ENCODE measurements at places on chromosomes 7 and 10.
A peak's percentile ranks its signal among the peaks of the same experiment; 100 is the strongest.

- DNase-seq = no peak
These were observed 125.0 kb downstream of the TEX36 start for GRCh38 chr10:125557801-125558505.

DNA sequence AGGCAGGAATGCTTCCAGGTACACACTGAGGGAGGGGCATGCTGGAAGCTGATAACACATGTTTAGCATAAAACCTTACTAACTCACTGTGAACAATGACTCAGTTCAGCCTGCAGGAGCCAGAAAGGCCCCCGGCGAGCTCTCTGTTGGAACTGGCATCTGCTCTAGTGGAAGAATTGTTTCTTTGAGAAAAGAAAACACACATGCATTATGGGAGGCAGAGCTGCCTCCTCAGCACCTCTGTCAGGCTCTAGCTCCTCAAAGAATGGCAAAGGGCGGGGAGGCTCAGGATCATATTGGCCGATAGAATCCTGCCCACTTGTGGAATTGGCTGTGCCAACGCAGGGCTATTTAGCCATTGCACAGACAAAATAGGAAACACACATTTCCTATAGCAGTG, 338.3 kb downstream of the CXCL12 start:
- no peak for DNase-seq

GRCh38 chr10:53638006-53638405, 865.4 kb upstream of the MBL2 start:
- no peak for DNase-seq

DNA sequence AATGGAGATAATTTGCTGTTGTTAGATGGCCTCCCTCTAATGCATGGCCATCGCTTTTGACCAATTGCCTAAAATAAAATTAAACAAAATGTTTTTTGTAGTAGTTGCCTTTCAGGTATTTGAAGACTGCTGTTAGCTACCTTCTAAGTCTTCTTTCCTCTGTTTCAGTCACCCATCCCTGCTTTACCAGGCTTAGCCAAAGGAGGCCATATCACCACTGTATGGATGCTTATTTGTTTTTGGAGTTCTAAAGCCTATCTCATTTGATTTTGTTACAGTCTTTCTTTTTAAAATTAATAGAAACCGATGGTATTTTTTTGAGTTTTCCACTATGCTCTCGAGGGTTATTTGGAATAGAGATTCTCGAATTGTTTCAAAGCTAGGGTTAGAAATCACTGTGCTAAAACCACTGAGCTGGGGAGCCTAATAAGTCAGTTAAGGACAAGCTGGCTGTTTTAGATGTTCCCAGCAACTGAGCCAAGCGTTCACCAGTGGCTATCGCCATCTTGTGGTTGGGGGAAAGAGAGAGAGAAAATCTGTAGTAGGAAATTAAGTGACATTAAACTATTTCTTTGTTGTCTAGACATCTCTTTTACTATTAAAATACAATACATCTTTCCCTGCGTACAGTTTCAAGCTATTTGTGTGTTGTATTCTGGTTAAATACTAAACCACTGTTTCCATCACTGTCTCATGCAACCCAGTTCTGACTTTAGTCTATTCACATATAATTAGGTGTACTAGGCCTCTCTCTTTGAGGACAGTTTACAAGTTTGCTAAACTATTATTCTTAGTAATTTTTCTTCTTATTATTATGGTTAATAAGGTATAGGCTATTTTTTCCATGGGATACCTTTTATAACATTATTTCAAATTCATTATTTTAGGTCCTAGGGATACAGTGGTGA, 52.2 kb downstream of the GPR158 start:
- DNase-seq = peak; percentile 71

DNA sequence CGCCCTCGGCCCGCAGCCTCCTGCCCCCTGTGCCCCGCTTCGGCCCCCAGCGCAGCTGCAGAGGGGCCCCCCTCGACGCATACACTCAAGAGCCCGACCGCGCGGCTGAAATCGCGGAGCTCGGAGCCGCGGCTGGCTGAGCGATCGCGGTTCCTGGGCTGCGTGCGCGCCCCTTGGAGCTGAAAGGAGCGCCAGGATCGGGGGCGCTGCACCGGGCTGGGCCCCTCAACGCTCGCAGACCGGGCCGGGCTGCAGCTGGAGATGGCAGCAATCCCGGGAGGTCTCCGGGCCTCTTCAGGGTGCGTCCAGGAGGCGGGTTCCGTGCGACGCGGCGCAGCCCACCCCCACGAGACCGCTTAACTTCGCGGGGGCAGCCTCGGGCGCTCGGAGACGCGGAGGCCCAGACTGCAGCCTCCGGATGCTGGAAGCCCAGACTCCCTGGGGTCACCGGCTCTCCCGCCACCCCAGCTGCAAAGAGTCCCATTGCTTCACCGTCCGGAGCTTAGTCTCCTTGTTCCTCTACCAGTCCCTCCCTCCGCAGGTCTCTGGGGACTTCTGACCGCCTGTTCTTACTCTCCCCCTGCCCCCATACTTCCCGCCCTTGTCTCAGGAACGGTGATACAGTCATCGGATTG, 73.0 kb upstream of the LRRC4 start:
- peak; percentile 65 for DNase-seq

GRCh38 chr7:30450983-30451497, 27.5 kb downstream of the NOD1 start:
- no peak for DNase-seq

GRCh38 chr10:130261306-130261705, 125.1 kb downstream of the GLRX3 start:
- no peak for DNase-seq

- no peak for DNase-seq
These were observed 68.4 kb downstream of the TCERG1L start for GRCh38 chr10:131243076-131243475.

DNA sequence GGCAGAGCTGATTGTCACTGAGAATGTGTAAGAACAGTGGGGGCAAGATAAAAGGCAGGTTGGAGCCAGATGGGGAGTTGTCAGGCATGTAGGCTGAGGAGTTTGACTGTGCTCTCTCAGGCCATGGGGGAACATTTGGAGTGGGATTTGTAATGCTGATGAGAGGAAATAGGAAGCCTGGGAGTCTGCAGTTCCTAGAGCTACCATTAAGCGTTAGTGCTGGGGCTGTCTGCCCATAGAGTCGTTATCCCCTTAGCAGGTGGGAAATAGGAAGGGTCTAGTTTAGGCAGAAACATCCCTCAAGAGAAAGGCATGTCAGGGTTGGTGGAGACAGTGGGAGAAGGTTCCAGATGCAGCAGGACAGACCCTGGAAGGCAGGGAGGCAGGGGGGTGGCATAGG, 75.5 kb downstream of the RPS24 start:
- no peak for DNase-seq

GRCh38 chr10:33735464-33735923, 401.0 kb upstream of the NRP1 start:
- no peak for DNase-seq

GRCh38 chr10:125114761-125115391, 45.5 kb downstream of the CTBP2 start:
- DNase-seq = no peak

DNA sequence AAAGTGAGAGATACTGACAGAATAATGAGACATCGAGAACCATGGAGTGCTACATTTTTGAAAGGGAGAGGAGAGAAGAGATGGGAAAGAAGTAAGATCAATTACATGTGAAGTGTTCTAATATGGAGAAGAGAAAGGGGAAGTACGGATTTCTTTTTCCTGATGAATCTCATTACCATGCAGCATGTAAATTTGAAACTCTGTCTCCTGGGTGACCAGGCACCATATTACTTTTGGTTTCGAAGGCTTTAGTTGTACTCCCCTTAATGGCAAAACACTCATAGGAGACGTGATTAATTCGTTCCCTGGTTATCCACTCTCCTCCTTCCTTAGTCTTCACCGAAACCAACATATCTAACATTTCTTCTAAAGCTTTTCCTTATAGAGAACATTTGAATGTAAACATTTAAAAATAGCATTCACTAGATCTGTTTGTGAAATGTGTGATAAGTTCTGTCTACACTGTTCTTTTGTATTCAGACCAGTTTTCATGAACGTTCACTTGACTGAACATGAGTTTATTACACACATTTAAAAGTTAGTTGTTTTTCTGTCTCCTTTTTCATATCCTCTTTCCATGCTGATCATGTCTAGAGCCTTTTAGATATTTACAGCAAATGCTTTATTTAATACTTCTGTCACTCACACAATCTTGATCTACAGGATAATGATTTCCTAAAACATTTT, 80.2 kb upstream of the MSRB2 start:
- DNase-seq = no peak

GRCh38 chr7:2299131-2299829, 15.0 kb downstream of the SNX8 start:
- DNase-seq = no peak
